ENCODE measurements at places on chromosomes 13 and 19. TPM values are rescaled to one million over a fixed set of nuclear protein-coding genes. Genes with fewer than 3 reads are reported as not detected.
A peak's percentile ranks its signal among the peaks of the same experiment; 100 is the strongest.

DNA sequence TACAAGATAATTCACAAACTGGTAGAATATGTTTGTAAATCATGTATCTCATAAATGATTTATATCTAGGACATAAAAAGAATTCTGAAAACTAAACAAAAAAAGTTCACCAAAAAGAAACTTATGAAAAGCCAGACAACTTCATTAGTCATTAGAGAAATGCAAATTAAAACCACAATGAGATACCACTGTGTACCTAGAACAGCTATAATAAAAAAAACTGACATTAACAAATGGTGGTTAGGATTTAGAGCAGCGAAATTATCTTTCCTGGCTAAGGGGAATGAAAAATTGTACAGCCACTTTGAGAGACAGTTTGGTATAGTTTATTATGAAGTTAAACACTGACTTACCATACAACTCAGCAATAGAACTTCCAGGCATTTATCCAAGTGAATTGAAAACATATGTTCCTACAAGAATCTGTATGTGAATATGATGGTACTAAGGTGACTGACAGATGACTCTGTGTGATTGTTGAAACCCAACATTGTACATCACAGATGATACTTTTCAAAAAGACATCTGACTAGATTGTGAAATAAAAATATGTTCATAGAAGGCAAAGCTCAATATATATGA, 41.8 kb downstream of the UGGT2 start:
- no peaks in the 10 kb centered on the region for H3K4me1 ChIP-seq
- no peak for DNase-seq
- H3K4me3 ChIP-seq: no peak overlapping the region
- H3K36me3 ChIP-seq: no peaks in the 10 kb centered on the region

GRCh38 chr13:101155920-101156319, 260.4 kb downstream of the NALCN start:
- no peaks in the 10 kb centered on the region for H3K36me3 ChIP-seq
- no peaks in the 10 kb centered on the region for H3K4me1 ChIP-seq
- H3K27me3 ChIP-seq: no peaks in the 10 kb centered on the region
- no peak overlapping the region for H3K27ac ChIP-seq
- no peak for DNase-seq

GRCh38 chr19:1206150-1206863, 729 bp downstream of the STK11 start:
- H3K27me3 ChIP-seq: no peaks in the 10 kb centered on the region
- peaks cover 3% of the 10 kb centered on the region for H3K36me3 ChIP-seq
- DNase-seq: no peak
- H3K4me1 ChIP-seq: peaks cover 30% of the 10 kb centered on the region

ECSIT gene
- total RNA-seq: 64.7 TPM

ZNF728 gene
- not detected for total RNA-seq

GRCh38 chr19:58328999-58329398, 2.2 kb downstream of the ZSCAN22 start:
- no peak overlapping the region for H3K4me3 ChIP-seq
- H3K4me1 ChIP-seq: no peaks in the 10 kb centered on the region
- H3K27me3 ChIP-seq: no peaks in the 10 kb centered on the region
- DNase-seq: peak; percentile 17
- H3K27ac ChIP-seq: no peak overlapping the region
- H3K36me3 ChIP-seq: no peaks in the 10 kb centered on the region

DNA sequence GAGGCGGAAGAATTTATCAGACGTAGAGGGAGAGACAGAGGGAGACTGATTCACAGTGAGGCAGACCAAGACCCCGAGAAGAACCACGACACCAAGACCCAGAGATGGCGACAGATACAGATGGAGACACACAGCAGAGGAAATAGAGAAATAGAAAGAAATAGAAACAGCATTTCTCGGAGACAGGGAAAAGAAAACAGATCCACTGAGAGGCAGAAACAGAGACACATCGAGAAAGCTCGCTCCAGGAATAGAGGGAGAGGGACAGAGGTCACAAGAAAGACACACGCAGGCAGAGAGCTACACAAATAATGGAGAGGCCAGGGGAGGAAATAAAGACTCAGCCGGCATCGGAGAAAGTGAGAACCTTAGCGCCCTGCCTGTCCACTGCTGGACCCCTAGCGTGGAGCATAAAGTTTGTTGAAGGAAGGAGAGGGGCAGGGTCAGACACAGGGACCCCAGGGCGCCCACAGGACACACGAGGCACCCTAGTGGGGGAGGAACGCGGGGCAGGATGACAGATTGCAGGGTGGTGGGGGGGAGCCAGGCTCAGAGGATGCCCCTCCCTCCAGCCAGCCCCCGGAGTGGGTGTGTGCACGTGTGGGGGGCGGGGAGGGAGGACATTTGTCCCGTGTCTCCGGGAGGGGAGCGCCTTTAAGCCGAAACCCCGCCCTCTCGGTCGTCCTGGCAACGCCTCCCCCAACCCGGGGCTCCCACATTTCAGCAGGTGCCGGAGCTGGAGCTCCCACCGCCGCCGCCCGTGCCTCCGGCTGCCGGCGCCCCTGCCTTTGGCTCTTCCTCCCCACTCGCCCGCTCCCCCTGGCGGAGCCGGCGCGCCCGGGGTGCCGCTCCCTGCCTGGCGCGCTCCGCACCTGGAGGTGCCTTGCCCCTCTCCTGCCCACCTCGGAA, at the start of gene PRKCG:
TSS of gene PRKCG (plus strand) at position 716 of the 909 bp plus-strand sequence. CDS start 298 bp downstream, outside the sequence.
- peak; percentile 62 for DNase-seq
- H3K4me3 ChIP-seq: peak within 1 kb of the TSS; percentile 46
- H3K36me3 ChIP-seq: no peaks in the 10 kb centered on the region
- peaks cover 28% of the 10 kb centered on the region for H3K4me1 ChIP-seq
- H3K27me3 ChIP-seq: peaks cover 25% of the 10 kb centered on the region

CADM4 gene
- total RNA-seq: 28.7 TPM

- H3K4me3 ChIP-seq: no peak overlapping the region
- DNase-seq: no peak
- no peaks in the 10 kb centered on the region for H3K27me3 ChIP-seq
- no peak overlapping the region for H3K27ac ChIP-seq
Measured at GRCh38 chr13:105928048-105928447, 607.4 kb downstream of the EFNB2 start.

GDF15 gene
- 4.0 TPM for total RNA-seq

DNA sequence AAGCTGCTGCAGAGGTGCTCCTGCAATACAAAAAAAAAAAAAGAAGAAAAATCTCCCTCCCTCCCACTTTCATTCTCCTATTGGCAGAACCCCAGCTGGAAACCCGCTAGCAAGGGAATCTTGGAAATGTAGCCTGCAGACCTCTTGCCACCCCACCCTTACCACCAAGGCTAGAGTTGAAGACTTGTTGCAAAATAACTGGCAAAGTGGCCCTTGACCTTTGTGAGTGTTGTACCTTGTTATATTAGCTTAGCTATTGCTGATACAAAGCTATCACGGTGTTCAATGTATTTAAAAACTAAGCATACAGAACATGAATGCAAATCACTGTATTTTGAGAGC, 57.5 kb upstream of the KCTD4 start:
- no peak for DNase-seq
- peaks cover 10% of the 10 kb centered on the region for H3K36me3 ChIP-seq
- no peaks in the 10 kb centered on the region for H3K27me3 ChIP-seq
- peaks cover 21% of the 10 kb centered on the region for H3K4me1 ChIP-seq

ZNF888 gene
- total RNA-seq: 3.4 TPM

- DNase-seq: peak; percentile 31
- no peaks in the 10 kb centered on the region for H3K27me3 ChIP-seq
- H3K4me1 ChIP-seq: no peaks in the 10 kb centered on the region
- no peak overlapping the region for H3K27ac ChIP-seq
- no peak overlapping the region for H3K4me3 ChIP-seq
- H3K36me3 ChIP-seq: peaks cover 14% of the 10 kb centered on the region
Measured at GRCh38 chr13:110644892-110645521, 29.7 kb downstream of the NAXD start.

FCER2 gene
- total RNA-seq: not detected
